ENCODE measurements at places on chromosomes 16 and 17. TPM values are rescaled to one million over a fixed set of nuclear protein-coding genes. Genes with fewer than 3 reads are reported as not detected.

Gene HSPB9
- total RNA-seq, result not detected

Gene C16orf86
- total RNA-seq, result not detected

Gene NPIPB6
- not detected for total RNA-seq

Gene NKIRAS2
- total RNA-seq, result 65.6 TPM

Gene CRHR1
- 5.1 TPM for total RNA-seq

Gene NTN1
- 11.9 TPM for total RNA-seq

Gene SYNGR3
- 44.9 TPM for total RNA-seq

Gene ASPA
- total RNA-seq, result not detected

All from Caki2 (cell line).